Occipital lobe (tissue), 3 donors: ENCODE measurements at places on chromosomes 6 and 20. TPM values are rescaled to one million over a fixed set of nuclear protein-coding genes. Genes with fewer than 3 reads are reported as not detected.

The BACH2 gene
- total RNA-seq, result 65.4 TPM

The TMEM200A gene
- 34.0 TPM for total RNA-seq

The GABRR1 gene
- total RNA-seq, result not detected

The ZC2HC1B gene
- 0.31 TPM for total RNA-seq

The CD24 gene
- 1,048 TPM for total RNA-seq

The STMND1 gene
- total RNA-seq, result not detected

The TREML2 gene
- total RNA-seq, result not detected

The OR2J1 gene
- total RNA-seq, result not detected

The FERMT1 gene
- total RNA-seq, result 1.4 TPM

The RHAG gene
- not detected for total RNA-seq
